ENCODE measurements at places on chromosomes 13 and 19.
A peak's percentile ranks its signal among the peaks of the same experiment; 100 is the strongest.

DNA sequence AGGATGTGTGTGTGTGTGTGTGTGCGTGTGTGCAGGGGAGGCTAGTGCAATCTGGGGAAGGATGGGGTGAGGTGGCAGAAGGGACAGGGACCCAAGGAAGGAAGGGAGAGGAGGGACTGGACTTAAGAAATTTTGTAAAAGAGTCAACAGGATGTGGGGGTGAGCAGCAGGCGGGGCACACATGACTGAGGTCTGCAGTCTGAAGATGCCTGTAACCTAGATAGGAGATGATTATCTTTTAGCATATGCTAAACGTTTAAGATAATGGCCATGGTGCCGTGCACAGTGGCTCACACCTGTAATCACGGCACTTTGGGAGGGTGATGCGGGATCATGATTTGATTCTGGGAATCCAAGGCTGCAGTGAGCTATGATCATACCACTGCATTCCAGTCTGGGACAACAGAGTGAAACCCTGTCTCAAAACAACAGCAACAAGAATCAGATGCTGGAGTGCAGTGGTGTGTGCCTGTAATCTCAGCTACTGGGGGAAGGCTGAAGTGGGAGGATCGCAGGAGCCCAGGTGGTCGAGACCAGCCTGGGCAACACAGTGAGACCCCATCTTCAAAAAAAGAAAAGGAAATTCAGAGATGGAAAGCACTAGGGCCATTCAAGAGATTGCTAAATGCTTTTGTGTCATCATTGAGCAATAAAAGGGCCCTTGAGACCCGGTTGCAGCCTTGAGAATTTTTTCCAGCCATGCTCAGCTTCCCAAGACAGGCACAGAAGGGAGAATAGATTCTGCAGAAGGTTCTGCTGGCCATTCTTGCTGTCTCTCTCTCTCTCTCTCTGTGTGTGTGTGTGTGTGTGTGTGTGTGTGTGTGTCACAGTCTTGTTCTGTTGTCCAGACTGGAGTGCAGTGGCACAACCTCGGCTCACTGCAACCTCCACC, 3.8 kb upstream of the ZNF414 start:
- no peak for DNase-seq

- no peak for DNase-seq
Observed at GRCh38 chr13:75174481-75174880, 307.5 kb downstream of the TBC1D4 start.

DNA sequence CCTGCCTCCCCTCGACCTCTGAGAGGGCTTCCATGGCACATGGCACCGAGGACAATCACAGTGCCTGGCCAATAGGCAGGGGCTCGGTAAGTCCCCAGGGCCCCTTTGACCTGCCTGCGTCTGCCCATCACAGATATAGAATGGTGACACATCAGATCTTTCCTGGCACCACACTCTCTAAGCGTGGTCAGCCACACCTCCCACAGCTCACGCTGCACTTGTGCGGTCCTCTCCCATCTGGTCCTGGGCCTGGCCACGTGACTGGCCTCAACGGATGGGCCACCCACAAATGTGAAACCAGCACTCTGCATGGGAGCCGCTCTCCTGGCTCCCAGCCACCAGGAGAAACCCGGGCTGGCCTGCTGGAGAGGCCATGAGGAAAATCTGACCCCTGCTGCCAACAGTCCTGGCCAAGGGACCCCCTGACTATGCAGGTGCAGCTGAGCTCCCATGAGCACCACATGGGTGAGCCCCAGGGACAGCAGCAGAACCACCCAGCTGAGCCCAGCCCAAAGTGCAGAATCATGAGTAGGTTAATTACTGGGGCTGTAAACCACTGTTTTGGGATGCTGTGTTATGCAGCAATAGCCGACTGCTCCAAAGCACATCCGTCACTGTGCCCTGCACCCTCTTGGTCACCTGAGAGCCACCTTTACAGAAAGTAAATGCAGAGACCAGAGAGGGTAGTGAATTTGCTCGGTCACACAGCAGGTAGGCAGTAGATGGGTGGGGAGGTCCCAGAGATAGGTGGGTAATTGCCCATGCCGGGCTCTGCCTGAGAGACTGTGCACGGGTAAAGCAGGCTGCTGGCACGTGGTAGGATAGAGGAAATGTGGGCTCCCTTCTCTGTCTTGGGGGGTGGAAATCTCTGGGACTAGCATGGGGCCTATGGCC, 9.7 kb upstream of the MEF2B start:
- no peak for DNase-seq

DNA sequence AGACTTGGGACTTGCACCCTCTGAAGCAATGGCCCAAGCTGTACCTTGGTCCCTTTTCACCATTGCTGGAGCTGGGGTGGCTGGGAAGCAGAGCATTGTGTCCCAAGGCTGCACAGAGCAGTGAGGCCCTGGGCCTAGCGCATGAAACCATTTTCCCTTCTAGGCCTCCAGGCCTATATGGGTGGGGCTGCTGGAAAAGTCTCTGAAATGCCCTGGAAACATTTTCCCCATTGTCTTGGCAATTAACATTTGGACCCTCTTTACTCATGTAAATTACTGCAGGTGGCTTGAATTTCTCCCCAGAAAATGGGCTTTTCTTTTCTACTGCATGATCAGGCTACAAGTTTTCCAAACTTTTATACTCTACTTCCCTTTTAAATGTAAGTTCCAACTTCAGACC, 510.5 kb downstream of the SLITRK6 start:
- no peak for DNase-seq

- no peak for DNase-seq
Observed at GRCh38 chr13:30481241-30481760, 15.6 kb upstream of the HMGB1 start.

DNA sequence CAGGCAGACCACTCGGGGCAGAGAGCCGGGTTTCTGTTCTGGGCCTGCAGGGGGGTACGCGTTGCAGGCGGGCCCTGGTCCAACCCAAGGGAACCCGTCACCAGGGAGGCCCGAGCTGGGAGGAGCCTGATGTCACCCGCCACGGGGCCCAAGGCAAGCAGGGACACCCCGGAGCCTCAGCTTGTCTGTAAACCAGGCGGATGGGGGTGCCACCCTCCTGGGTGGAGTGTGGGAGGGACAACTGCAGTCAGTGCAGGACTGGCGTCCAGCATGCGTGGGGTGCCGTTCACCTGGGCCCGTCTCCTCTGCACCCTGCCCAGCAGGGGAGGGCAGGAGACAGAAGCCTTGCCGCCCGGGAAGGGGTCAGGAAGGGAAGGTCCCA, 7.0 kb downstream of the CACTIN start:
- DNase-seq = no peak

DNA sequence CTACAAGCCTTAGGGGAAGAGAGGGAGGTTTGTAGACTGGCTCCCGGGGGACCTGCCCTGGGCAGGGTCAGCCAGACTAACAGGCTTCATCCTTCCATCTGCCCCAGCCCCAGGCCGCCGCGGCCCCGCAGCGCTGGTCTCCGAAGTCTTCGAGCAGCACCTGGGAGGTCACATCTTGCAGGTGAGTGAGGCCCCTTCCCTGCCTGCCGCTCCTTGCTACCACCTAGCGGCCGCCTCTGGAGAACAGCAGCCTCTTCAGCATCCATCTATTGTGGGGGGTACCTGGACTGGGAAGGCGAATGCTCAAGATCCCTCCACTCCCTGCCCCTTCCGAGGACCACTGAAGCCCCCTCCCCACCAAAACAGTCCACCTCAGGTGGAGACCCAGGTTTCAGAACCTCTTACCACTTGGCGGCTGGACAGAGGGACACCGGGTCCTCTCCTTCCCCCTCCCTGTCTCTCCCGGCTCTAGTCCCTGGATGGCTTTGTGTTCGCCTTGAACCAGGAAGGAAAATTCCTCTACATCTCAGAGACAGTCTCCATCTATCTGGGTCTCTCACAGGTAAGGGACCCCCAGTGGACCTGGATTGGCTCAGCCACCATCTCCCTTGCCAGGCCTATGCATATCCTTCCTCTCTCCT, 12.7 kb downstream of the NPAS1 start:
- peak; percentile 59 for DNase-seq

DNA sequence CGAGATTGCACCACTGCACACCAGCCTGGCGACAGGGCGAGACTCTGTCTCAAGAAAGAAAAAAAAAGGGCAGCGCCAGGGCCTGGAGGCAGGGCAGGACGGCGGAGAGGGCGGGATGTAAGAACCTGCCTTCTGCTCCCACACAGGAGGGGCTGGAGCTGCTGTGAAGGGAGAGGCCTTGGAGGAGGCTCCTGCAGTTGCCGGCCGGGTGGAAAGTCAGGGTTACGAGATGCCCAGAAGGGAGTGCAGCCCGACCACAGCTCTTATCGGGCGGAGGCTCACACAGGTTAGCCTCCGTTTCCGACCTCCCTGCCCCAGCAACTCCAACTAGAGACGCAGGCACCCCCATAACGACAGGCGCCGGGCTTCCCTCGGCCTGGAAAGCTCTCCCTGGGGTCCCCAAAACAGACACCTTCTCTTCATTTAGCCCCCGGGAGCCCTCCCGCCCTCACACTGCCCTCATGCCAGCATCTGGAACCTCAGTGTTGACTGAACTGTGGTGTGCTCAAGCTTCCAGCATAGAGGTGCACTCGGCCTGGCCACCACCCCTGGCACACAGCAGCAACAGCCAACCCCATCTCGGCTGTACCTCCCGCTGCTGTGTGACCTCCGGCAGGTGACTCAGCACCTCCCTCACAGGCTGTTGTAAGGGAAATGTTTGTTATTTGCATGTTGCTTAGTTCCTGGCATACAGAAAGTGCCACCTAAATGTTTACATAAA, 1.4 kb downstream of the PLPP2 start:
- no peak for DNase-seq

DNA sequence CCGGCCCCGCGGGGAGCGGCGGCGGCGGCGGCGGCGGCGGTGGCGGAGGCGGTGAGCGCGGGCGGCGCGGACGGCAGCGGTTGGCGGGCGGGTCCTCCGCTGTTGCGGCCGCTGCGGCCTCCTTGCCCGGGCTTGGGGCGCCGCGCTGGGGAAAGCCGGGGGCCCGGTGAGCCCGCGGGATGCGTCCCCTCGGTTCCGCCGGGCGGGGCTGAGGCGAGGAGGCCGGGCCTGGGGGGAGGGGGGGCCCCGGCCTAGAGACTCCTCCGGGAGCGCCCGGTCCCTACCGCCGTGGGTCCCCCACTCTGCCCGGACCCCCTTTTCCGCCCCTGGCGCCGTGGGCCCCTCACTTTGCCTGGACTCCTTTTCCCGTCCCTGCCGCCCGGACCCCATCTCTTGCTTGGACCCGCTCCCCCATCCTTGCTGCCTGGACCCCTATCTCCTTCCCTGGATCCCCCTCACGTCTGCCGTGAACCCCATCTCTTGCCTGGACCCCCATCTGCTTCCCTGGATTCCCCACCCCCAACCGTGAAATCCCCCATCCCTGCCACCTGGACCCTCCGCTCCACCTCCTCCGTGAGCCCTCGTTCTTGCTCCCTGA, 28.6 kb upstream of the NDUFS7 start:
- no peak for DNase-seq

Data from left ventricle myocardium superior (tissue), 1 donor.